ENCODE measurements at places on chromosomes 6 and 20.

- DNase-seq = no peak
Measured at GRCh38 chr20:24446811-24447210, 22.6 kb upstream of the SYNDIG1 start.

- peak; percentile 82 for DNase-seq
Measured at GRCh38 chr20:10487142-10488136, 52.3 kb downstream of the SLX4IP start.

DNA sequence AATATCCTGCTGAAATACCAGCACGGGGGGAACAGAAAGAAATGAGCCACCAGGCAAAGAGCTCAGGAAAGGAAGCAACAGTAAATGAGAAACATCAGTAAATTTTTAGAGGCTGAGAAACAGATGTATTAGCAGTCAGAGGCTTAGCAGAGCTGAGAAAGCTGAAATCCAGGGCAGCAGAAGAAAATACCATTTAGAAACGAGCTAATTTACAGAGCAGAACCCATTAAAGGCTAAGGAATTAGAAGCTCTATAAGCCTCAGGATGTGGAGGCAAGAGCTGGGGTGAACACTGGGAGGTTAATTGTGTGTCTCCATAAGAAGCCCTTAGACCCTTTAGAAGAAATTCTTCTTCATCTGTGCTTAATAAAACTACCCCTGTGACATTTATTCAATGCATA is 178.6 kb upstream of the RGS17 start:
- DNase-seq = no peak

DNA sequence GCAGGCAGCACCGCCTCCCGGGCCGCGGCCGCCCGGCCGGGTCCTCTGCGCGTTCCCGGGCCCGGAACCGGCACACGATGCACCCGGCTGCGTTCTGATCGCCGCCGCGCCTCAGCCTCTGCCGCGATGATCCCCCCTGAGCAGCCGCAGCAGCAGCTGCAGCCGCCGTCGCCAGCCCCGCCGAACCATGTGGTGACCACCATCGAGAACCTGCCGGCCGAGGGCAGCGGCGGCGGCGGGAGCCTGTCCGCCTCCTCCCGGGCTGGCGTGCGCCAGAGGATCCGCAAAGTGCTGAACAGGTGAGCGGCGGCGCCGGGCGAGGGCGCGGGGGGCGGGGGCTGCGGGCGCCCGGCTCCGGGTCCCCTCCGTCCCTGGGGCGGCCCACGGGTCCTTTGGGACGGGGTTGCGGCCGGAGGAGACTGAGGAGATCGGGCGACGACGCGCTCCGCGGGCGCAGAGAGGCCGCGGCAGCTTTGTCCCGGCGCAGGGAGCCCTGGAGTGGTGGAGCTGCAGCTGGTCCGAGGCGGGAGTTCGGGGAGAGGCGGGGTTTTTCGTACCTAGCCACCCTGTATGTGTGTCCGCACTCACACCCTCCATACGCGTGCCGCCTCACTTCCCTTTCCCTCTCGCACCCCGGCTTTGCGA is 659 bp downstream of the SLC35F1 start:
- DNase-seq = no peak

DNA sequence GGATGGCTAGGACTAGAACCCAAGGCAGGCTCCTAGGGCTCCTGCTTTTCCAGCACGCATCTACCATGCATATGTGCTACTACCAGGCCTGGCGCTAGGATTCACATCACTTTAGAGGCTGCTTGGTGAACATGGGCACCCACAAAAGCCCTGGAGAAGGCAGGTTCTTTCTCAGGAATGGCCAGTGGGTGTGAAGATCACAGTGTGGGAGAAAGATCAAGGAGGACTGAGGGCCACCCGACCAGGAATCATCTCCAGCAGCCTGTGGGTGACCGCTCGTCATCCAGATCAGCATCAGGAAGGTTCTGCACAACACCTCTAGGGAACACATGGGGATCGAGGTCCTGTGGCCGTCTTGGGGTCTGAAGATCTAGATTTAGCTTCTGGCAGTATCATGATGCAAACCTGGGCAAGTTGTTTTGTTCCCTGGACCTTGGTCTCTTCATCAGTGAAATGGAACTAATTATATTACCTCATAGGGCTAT is 27.3 kb downstream of the SRSF3 start:
- no peak for DNase-seq

GRCh38 chr6:46581459-46582177 is 71.0 kb downstream of the CYP39A1 start:
- DNase-seq = no peak

Measured in iris pigment epithelial cell (primary cell).